ENCODE measurements at places on chromosomes 6 and 20.

GRCh38 chr20:58398254-58398653 is 9.2 kb downstream of the VAPB start:
- DNase-seq = no peak

GRCh38 chr6:47736083-47736700 is 37.8 kb downstream of the ADGRF4 start:
- no peak for DNase-seq

DNA sequence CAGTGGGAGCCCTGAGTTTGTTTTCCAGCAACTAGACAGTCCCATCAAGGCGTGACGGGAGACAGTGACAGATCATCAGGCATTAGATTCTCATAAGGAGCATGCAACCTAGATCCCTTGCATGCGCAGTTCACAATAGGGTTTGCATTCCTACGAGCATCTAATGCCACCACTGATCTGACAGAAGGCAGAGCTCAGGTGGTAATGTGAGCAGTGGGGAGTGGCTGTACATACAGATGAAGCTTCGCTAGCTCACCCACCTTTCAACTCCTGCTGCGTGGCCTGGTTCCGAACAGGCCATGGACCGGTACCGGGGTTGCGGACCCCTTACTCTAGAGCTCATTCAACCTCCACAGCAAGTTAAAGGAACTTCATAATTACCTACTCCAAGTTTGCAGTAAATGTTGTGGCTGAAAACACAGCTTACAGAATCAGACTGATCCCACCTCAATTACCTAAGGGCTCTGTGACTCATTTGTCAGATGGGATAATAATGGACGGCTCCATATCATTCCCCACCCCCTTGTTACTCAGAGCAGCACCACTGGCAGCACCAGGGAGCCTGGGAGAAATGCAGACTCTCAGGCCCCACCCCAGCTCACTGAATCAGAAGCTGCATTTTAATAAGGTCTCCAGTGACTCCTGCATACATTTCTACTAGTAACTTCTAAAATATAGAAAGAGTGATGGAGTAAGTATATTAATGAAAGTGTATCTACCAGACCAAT is 15.7 kb downstream of the PXMP4 start:
- DNase-seq = no peak

GRCh38 chr20:8335059-8335458 is 203.0 kb downstream of the PLCB1 start:
- no peak for DNase-seq

DNA sequence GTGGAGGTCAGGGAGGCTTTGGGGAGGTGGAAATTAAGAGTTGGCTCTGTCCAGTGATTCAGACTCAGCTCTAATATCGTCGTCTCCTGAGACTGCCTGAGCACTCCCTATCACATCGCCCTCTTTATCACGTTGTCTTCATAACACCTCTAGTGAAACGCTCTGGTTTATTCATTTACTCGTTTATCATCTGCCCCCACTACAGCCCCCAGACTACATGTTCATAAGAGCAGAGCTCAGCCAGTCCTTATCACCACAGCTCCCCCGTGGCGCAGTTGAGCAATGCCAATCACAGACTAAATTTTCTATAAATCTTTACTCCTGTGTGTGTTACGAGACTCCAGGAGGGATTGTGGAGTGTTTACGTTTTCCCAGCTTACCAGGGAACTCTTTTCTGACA is 316.2 kb downstream of the ADGRB3 start:
- DNase-seq = no peak

DNA sequence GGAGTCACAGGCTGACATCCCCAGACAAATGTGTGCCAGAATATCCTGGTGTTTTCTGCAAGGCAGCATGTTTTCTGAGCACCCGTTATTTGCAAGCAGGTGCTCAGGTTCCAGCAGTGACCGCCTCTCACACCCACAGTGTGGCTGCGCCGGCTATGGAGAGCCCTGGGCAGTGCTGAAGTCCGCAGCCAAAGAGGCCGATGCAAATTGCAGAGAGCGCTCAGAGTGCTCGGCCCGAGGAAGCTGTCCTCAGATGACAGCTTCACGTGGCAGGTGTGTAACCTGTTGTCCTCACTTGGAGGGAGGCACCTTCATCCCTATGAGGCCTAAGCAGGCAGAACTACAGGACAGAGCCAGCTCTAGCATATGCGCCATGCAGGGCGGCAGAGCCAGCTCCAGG is 23.5 kb upstream of the MPC1 start:
- no peak for DNase-seq

DNA sequence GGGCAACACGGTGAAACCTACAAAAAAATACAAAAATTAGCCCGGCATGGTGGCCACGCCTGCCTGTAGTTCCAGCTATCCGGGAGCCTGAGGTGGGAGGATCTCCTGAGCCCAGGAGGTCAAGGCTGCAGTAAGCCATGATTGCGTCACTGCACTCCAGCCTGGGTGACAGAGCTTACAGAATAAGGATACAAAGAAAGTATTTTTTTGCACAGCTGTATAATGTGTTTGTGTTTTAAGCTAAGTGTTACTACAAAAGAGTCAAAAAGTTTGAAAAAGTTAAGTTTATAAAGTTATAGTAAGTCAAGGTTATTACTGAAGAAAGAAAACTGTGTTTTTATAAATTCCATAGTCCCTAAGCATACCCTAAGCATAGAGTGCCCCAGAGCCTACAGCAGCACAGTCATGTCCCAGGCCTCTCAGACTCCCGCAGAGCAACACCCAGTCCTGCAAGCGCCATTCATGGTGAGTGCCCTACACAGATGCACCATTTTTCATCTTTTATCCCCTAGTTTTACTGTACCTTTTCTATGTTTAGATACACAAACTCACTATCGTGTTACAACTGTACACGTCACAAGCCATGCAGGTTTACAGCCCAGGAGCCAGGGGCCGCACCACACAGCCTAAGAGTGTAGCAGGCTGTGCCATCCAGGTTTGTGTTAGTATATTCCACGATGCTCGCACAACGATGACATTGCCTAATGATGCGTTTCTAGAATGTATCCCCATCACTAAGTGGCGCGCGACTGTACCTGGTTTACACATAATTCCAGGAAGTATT is 22.4 kb downstream of the TAF4 start:
- no peak for DNase-seq

GRCh38 chr20:44702776-44703175 is 12.4 kb upstream of the CCN5 start:
- no peak for DNase-seq

GRCh38 chr6:119218548-119218947 is 131.0 kb downstream of the MAN1A1 start:
- DNase-seq = no peak

- DNase-seq = no peak
These were observed 3.6 kb upstream of the SAMD5 start for GRCh38 chr6:147504848-147505247.

DNA sequence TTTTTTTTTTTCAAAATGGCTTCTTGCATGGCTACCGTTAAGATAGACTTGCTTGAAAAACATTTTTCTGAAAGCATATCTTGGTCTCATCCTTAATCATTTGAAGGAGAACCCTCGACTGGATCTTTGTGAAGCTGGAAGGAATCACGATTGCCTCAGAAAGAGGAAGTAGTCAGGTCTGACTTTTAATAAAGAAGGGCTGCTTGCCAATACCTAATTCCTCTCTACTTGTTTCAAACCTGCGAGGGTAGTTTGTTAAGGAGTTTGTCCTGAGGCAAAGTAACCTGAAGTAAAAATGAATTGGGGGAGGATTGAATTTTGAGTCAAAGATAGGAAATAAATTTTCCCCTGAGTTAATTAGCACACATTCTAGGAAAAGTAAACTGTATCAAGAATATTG is 288.1 kb upstream of the MAP3K7 start:
- no peak for DNase-seq

All from T-helper 1 cell (primary cell).